Breast epithelium (tissue), 4 donors: ENCODE measurements at places on chromosomes 6 and 20. TPM values are rescaled to one million over a fixed set of nuclear protein-coding genes. Genes with fewer than 3 reads are reported as not detected.

Gene BMP7
- 3.8 TPM for total RNA-seq

Gene TFB1M
- 28.5 TPM for total RNA-seq

Gene SCUBE3
- under 0.01 TPM for total RNA-seq

Gene CYP39A1
- total RNA-seq = 6.9 TPM

Gene SNAP25
- 1.6 TPM for total RNA-seq

Gene LAMA4
- 129 TPM for total RNA-seq

Gene KCNK17
- 0.33 TPM for total RNA-seq

Gene BEND6
- total RNA-seq = 1.0 TPM

Gene CCN6
- not detected for total RNA-seq

Gene INSM1
- 0.48 TPM for total RNA-seq

Gene RRBP1
- 78.0 TPM for total RNA-seq

Gene VGLL2
- total RNA-seq = not detected

Gene REM1
- 3.9 TPM for total RNA-seq

Gene CAGE1
- total RNA-seq = not detected

Gene MCUR1
- total RNA-seq = 12.8 TPM

Gene ELOVL5
- total RNA-seq = 272 TPM

Gene OTOR
- total RNA-seq = not detected

Gene DPPA5
- total RNA-seq = not detected

Gene MAPK13
- total RNA-seq = 2.6 TPM

Gene OR12D3
- total RNA-seq = not detected

Gene GCLC
- total RNA-seq = 33.8 TPM

Gene CFAP206
- 0.66 TPM for total RNA-seq

Gene KCNG1
- total RNA-seq = not detected

Gene SLC29A1
- 106 TPM for total RNA-seq

Gene TMEM217
- total RNA-seq = 1.0 TPM

Gene TSBP1
- not detected for total RNA-seq

Gene HLA-DOA
- 5.7 TPM for total RNA-seq

Gene ZSCAN9
- 9.0 TPM for total RNA-seq

Gene SPATS1
- total RNA-seq = not detected

Gene ARFGAP1
- total RNA-seq = 24.3 TPM

Gene GTSF1L
- not detected for total RNA-seq

Gene CALHM4
- not detected for total RNA-seq

Gene GPR63
- 0.98 TPM for total RNA-seq

Gene TP53TG5
- not detected for total RNA-seq

Gene SASH1
- total RNA-seq = 304 TPM

Gene C20orf141
- not detected for total RNA-seq

Gene ZBTB46
- total RNA-seq = 18.7 TPM

Gene MLIP
- 0.44 TPM for total RNA-seq

Gene CEBPB
- 137 TPM for total RNA-seq

Gene SLC26A8
- total RNA-seq = 0.48 TPM

Gene C6orf58
- 0.44 TPM for total RNA-seq
